ENCODE measurements at places on chromosomes 6 and 20. TPM values are rescaled to one million over a fixed set of nuclear protein-coding genes. Genes with fewer than 3 reads are reported as not detected.

DNA sequence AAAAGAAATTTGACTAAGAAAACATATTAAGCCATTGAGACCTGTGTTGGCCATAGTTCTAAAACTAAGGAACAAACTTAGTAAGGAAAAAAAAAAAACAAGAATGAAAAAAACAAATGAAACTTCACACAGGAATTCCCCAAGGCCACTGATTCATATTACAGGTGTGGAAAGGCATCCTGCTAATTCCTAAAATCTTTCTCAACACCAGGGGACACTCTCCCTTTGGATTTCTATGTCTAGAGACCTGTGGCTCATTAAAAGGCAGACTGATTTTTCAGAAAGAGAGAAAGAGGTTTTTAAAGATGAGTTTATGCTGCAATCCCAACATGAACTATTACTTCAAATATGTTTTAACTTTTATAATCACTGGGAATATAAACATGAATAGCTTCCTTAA lies at the start of gene OR12D1:
Gene OR12D1 (plus strand): TSS at position 341 of the 400 bp plus-strand sequence.
- no peak for DNase-seq

- peak; percentile 64 for DNase-seq
Measured at GRCh38 chr6:21769405-21769861, 175.9 kb downstream of the SOX4 start.

DNA sequence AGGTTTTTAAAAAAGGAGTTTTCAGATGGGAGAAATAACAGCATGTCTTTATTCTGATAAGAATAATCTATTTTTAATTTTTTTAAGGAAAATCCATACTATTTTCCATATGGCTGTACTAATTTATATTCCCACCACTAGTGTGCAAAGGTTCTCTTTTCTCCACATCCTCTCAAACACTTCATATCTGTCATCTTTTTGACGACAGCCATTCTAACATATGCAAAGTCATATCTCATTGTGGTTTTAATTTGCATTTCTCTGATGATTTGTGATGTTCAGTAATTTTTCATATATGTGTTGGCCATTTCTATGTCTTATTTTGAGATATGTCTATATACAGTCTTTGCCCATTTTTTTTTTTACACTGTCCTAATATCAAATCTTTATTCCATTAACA lies 280.6 kb upstream of the RUNX2 start:
- DNase-seq, result no peak

GRCh38 chr6:159090530-159091480 lies 46.0 kb upstream of the TAGAP start:
- DNase-seq, result no peak

DNA sequence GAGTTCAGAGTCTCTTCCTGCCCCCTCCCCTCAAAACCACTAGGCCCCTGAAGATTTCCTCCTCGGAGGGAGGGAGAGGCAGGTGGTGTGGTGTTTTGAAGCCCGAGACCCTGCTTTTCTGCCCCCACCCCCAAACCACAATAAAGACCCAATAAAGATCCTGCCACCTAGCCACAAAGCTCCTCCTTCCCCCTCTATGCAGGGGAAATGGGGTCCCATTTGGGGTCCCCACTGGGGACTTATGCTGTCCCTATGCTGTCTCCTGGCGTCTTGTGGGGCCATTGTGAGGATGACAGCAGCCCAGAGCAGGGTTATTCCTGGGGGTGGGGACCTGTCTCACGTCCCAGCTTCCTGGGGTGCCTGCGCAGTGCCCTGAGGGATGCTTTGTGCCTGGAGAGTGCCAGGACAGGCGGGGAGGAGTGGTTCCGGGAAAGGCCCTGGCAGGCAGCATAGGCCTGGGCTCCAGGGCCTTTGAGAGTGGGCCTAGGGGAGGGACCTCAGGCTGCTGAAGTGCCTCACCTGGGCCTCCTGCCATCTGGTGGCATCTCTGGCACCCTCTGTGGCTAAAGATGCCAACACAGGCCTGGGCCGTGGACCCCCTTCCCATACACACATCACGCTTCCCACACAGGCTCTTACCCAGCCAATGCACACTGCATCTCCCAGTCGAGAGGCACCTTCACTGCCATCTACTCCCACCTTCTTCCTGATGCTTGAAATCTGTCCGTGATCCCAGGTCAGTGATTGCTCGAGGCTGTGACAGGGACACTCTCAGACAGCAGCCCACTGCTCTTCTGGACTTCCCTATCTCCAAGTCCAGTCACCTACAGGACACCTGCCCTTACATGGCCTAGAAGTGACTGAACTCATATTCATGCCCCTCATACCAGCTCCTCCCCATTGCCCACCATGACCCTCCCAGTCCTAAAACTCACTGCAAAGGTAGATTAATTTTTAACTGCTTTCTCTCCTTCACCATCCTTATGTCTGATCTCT lies 7.9 kb upstream of the ARMC12 start:
- no peak for DNase-seq

DNA sequence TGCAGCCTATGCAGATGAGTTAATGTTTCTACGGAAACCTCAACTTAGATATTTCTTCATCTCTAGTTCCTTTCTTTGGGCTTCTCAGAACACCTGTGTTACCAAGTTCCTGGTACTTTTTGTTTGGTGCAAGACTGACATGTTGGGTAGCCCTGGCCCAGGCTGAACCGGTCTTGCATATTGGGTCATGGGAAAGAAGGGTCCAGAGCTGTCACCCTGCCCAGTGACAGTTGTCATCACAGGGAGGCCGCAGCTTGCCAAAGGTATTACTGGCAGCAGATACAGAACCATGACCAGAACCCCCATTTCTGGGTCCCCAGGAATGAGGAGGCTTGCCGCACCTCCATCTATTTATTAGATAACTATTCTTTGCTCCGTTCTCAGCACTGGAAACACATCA lies 40.2 kb downstream of the PDYN start:
- DNase-seq, result no peak

GRCh38 chr6:82872185-82872584 lies 193.5 kb downstream of the UBE3D start:
- no peak for DNase-seq

GRCh38 chr6:37862992-37863391 lies 43.5 kb downstream of the ZFAND3 start:
- no peak for DNase-seq

DNA sequence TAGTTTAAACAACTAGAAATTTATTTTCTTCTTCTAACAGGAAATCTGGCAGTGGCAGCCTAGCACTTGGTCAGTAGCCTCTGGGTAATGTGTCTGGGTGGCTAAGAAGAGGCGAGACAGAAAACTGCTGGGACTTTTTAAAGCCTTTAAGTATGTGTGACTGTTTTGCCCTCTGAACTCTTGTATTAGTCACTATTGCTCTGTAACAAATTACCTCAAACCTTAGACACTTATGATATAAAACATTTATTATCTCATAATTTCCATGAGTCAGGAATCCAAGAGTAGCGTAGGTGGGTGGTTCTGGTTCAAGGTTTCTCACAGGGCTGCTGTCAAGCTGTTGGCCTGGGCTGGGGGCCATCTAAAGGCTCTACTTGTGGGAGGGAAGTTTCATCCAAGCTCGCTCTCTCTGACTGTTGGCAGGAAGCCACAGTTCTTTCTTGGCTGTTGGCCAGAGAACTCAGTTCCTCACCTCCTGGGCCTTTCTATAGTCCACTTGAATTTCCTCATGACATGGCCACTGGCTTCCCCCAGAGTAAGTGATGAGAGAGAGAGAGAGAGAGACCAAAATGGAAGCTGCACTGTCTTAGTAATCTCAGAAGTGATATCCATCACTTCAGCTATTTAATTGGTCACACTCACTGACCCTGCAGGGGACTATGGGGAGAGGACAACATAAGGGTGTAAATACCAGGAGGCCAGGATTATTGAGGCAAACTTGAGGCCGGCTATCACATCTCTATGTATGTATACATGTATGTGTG lies 17.4 kb upstream of the TBC1D22B start:
- peak; percentile 95 for DNase-seq

DNA sequence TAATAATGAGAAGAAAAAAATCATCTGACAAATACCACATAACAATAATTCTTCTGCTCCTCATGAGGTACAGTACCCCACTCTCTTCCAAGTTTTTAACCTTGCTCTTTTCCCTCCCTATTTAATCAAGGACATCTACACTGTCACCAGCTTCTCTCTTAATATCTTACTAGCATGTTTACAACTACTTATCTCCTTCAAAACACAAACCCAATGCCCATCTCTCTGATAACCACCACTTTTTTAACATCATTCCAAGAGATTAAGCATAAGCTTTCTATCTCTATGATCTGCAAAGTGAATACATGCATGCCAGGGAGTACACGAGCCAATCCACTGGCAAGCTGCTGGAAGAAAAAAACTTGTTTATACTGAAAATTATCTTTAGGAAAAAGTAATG lies 10.3 kb downstream of the CEP85L start:
- DNase-seq, result no peak

DNA sequence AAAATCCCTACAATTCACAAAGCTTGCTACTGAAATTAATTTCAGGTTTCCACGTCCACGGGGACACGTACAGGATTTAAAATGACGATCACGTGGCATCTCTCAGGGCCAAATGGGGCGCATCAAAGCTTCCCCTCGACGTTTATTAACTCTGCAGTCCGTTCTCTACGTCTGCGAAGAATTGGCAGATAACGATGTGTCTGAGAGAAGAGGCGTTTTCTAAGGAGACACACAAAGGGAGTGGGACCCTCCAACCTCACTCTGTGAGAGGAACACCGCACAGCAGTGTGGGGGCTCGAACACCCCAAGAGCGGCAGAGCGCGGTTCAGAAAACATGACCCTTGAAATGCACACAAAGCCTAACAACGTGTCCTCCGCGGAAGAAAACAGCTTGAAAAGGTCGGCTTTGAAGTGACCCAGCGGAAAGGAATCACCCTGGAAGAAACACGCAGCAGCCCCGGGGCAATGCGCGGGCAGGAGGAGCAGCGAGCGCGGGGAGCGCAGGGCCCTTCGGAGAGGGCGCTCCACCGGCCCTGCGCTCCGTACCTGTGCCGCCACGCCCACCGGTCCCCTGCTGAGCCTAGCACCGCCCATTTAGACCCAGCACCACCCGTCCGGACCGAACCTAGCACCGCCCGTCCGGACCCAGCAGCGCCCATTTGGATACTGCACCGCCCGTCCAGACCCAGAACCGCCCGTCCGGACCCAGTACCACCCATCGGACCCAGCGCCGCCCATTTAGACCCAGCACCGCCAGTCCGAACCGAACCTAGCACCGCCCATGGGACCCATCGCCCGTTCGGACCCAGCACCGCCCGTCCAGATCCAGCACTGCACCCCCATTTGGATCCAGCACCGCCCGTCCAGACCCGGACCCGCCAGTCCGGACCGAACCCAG lies 1.1 kb upstream of the AFDN start:
- no peak for DNase-seq

- DNase-seq, result no peak
Measured at GRCh38 chr20:44051661-44052000, 135.4 kb downstream of the JPH2 start.

- DNase-seq, result peak; percentile 39
Measured at GRCh38 chr6:148166339-148166968, 176.2 kb upstream of the SASH1 start.

- no peak for DNase-seq
Measured at GRCh38 chr6:100344321-100344720, 120.4 kb downstream of the SIM1 start.

DNA sequence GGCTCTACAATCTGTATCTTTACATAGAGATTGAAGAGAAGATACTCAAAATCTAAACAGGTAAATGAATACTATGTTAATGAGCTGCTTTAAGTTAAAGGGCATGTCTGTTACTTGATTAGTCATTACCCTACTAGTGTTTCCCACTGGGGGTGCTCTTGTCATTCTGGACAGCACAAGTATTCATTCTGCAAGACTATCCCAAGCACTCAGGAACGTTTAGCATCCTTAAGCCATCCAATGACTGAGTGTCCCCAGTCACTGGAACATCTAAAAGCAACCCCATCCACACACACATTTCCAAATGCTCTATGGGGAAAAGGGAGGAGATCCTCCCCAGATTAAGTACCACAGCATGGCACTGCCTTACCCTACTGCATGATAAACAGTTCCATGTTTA lies 25.7 kb downstream of the EZR start:
- DNase-seq, result no peak

DNA sequence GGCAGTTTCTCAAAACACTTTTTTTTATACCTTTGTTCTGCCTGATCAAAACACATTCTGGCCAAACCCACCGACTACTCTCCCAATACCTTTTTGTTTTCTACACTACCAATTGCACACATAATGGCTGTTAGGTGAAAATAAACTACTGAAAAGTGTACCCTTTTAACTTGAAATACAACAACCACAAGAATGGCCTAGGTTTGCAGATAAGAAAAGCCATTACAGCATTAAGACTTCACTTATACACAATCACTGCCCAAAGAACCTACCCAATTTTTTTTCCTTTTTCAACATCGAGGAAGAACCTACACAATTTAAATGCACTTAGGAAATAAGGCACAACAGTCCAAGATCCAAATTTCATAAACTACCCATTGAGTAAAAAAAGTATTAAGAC lies 1.8 kb downstream of the SEC63 start:
- no peak for DNase-seq

DNA sequence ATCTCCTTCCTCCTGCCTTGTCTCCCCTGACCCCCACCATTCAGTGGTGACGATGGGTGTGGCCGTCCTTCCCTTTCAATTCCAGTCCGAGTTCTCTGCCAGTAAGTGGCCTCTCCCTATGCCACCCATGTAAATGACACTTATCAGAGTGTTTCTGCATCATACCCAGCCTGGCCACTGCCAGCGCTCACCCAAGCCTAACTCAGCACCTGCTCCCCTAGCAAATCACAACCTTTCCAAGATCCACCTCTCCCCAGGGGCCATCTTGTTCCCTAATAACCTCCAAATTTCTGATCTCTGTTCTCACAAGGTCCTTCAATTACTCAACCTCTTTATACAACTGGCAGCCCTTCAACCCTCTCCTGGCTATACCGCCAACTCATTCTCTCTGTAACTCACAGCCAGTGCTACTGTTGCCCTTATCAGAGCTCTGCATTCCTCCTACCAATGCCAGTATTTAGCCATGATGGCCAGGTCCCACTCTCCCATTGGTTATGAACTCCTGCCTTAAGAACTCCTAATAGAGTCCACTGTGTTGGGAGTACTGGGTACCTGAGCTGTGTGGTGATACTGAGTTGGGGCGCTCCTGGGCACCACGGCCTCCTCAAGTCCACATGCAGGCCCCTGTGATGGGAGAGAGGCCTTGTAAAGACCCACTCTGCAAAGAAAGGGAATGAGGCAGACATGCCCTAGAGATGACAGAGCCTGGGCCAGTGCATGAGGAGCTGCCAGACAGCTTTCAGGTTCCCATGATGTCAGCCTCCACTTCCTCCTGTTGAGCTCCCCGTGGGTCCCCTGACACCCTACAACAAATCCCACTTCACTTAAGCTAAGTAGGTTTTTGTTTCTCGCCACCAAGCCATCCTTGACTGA lies 187.4 kb upstream of the RREB1 start:
- no peak for DNase-seq

- no peak for DNase-seq
Measured at GRCh38 chr6:16576451-16577368, 184.6 kb downstream of the ATXN1 start.

Gene HSPA1B
- polyA plus RNA-seq, result 48.9 TPM

Gene RSPH3
- polyA plus RNA-seq, result 2.9 TPM

Gene PIGT
- 70.1 TPM for polyA plus RNA-seq

Gene SERAC1
- polyA plus RNA-seq, result 5.3 TPM

Gene EYA4
- polyA plus RNA-seq, result 23.4 TPM

Gene HAO1
- not detected for polyA plus RNA-seq

Gene JARID2
- 13.1 TPM for polyA plus RNA-seq

Gene DZANK1
- 1.8 TPM for polyA plus RNA-seq

Gene GSTA3
- not detected for polyA plus RNA-seq

Gene RING1
- 29.4 TPM for polyA plus RNA-seq

Gene ZNF831
- polyA plus RNA-seq, result 0.20 TPM
